NT2/D1 (cell line): ENCODE measurements at places on chromosomes 1 and 21.

- DNase-seq: no peak
These were observed 37.0 kb upstream of the PARP1 start for GRCh38 chr1:226444901-226445300.

DNA sequence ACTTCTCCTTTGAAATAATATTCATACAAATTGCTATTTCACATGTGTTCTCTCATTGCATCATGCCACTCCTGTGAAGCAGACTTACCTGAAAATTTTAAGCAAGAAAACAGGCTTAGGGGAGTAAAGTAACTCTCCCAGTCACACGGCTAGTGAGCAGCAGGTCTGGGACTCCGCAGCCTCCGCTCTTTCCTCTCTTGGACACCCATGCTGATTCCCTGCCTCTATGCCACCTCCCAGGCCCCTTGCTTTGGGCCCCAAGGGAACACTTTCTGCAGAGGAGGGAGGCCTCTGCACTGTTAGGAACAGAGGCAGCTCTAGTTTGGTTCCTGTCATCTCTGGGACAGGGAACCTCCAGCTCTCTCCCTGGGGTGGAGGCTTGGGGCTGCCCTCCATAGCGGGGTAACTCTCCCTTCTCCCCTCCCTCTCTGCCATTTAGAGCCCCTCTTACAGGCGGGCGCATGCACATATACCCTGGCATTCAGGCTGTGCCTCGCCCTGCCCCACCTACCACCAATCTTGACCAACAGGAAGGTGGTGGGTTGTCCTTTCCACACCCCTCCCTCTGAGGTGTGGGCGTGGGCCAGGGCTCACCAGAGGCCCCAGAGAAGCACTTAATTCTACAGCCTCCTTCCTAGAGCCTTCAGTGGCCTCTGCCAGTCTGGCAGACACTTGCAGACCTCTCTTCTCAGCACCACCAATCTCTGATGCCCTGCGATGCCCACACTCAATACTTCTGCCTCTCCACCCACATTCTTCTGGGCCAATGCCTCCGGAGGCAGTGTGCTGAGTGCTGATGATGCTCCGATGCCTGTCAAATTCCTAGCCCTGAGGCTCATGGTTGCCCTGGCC lies at the start of gene RXFP4:
Gene RXFP4 (plus strand): TSS at position 646 of the 852 bp plus-strand sequence. CDS start 72 bp downstream, at position 718.
- no peak for DNase-seq

DNA sequence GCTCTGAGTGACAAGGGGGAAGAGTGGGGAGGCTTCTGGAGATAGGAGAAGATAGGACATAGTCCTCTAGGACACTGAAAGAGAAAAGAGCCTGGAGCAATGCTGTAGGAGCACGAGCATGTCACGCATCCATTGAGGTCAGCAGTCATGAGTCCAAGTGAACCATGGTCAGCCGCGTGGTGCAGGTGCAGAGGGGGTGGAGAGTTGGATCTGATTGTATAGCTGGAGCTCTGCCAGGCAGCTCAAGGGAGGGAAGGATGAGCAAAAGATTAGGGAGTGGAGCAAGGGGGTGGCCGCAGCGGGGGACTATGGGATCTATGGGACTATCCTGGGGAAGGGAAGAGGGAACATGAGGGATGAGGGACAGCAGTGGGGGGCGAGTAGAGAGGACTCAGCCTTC lies 14.0 kb downstream of the PADI1 start:
- no peak for DNase-seq

GRCh38 chr1:214582289-214582891 lies 20.6 kb upstream of the CENPF start:
- DNase-seq: no peak

GRCh38 chr1:25098717-25099116 lies 133.6 kb downstream of the SYF2 start:
- no peak for DNase-seq

DNA sequence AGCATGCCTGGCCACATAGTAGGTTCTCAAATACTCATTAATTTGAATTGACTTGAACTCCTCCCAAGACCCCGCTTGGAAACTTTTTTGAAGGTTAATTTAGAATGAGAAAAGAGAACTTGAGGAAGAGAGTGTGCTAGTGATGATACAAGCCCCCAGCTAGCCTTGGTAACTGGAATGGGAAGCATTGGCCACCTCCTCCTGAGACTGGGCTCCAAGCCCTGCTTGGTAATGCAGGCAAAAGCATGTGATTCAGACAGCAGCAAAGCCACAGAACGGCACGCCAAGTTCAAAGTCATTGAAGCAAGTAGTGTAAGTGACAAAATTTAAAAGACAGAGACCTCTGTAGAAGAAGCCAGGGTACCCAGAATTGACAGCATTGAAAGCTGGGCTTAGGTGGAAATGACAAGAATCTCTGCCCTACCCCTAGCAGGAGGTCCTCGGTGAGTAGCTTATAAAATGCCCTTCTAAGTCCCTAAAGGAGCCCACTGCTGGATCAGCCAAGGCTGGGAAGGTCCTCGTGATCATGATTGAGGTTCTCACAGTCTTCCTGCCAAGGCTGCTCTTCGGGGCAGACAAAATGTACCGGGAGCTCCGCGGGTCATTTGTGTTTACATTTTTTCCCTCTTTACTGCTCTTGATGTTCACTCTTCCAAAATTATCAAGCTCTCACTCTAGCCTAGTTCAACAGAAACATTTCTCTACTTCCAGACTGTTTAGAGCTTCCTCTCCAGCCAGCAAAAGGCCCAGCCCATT lies 99.4 kb downstream of the TSEN15 start:
- no peak for DNase-seq

- no peak for DNase-seq
These were observed 97.6 kb downstream of the PDE4B start for GRCh38 chr1:65890201-65890843.

DNA sequence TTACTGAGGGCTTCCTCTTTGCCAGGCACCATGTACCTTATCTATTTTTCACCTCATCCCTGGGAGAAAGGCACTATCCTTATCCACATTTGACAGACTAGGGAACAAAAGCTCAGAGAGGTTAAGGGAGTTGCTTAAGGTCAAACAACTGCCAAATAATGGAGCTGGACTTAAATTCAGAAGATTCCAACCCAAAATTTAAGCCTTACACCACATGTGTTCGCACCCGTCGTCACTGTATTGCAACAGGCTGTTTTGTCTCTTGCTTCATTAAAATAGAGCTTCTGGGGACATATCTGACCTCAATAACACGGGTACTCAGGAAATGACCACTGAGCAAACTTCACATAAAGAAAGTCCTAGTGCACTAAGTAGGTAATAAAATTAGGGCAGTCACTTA lies 62.0 kb downstream of the TRABD2B start:
- DNase-seq: no peak

GRCh38 chr1:39132505-39133339 lies 71.8 kb upstream of the MACF1 start:
- DNase-seq: no peak

DNA sequence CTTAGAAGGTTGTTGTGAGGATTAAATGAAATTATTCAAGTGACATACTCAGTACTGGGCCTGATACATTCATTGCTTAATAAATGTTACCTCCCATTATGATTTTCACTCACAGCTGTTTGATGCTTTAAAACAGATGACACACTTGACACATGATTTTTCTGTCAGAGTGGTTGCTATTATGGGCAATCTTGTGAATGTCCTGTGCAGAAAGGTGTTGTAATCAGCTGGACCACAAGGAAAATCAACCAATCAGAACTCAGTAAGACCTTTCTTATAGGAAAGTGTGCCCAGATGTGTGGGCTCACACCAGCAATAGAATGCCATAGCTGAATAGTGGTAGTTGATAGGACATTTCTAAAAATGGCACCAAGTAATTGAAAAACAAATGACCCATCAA lies 23.5 kb downstream of the GJA5 start:
- DNase-seq: no peak

DNA sequence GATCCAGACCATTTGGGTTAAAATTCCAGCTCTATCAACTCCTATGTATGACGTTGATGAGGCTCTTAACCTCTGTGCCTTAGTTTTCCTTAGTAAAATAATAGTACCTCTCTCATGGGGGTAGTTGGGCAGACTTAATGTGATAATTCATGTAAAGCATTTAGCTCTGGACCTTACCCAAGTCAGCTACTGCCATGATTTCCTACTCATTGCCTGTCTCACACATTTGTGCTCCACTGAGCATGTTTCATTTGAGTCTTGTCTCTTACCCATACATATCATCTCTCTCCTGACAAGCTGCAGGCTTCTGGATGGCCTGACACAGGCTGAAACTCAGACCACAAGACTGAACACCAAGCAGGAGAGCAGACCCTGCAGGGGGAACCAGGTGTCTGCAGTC lies 77.7 kb upstream of the ZBTB40 start:
- DNase-seq: no peak
